ENCODE measurements at places on chromosomes 2 and 18.

DNA sequence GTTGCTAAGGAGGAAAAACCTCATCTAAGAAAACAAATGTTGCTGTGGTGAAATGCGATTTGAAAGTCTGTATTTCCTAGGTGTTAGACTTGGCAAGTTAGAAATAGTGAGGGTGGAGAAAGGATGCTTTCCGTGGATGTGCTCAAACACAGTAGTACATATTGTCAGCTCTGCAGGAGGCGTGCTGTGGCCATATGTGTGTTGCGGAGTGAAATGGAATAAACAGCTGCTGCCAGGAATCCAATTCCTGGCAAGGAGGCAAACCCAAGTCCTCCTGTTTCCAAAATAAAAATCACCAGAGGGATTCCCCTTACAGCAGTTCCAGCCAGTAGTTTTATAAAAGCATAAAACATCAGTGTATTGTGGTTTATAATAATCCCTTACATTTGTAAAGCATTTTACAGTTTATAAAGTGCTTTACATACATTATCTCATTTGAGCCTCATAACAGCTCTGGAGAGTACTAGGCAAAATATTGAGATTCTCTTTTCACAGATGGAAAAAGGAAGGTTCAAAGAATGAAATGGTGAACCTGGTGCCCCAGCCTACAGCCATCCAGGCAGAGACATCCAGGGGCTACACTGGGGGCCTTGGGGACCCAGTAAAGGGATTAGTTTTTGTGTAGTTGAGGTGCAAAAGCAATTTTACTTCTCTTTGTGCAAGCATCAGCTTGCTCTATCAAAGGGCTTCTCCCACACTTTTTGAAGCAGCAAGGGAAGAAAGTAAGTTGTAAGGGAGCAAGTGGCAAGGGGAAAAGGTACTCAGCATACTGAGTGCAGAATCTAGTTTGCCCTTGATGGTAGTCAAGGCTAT, 206.0 kb downstream of the AGPS start:
- no peak for DNase-seq

DNA sequence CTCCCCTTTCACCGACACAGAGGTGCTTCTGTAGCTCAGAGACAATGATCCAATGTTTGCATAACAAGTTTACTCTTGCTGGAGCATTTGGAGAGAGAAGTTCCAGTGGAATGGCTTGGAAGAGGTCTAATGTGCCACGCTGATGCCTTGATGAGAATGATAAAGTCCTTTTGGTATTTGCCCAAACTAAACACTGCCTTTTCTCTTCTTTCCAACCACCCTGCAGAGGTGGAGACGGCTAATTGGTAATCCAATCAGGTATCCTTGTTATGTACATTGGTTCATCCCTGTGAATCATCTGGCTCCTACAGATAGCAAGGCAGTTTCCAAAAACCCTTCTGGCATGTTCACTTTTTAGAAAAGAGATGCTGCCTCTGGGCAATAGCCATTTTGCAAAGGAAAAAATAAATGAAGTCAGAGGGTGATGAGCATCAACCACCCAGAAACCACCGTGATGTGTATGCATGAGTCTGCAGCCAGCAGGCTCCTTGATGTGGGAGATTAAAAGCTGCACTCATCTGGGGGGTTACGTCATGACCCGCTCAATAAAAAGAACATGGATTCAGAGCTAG, 40.6 kb downstream of the KIAA2012 start:
- DNase-seq = no peak

DNA sequence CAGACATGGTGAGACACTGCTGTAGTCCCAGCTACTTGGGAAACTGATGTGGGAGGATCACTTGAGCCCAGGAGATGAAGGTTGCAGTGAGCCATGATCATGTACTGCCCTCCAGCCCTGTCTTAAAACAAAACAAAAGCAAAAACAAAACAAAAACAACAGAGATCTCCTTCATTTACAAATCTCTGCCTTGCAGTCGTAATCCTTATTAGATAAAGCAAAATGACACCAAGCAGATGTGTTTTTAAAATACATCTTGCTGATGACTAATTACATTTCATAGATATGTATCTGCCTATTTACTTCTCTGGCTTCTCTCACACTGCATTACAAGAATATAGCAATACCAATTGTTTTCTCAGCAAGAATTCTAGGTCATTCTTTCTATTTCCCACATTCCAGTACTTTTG, 22.8 kb downstream of the NFE2L2 start:
- DNase-seq = no peak

DNA sequence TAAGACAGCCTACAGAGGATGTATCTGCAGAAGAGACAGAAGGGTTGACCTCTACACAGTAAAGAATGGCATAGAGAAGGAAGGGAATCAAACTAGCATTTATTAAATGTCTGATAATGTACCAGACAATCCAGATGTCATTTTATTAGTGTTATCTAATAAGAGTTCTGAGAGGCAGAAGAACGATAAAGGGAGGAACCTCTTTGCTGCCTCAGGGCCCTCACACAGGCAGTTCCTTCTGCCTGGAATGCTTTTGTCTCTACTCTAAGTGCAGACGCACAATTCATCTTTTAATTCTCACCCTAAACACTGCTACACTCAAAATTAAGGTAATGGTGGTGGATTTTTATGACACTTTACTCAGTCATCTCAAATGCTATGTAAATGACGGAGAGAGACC, 64.5 kb downstream of the LRPPRC start:
- DNase-seq = no peak

GRCh38 chr18:74519320-74520095, 14.8 kb upstream of the CNDP1 start:
- DNase-seq = no peak

- DNase-seq = no peak
Measured at GRCh38 chr18:48333563-48333962, 75.6 kb downstream of the ZBTB7C start.
